ENCODE measurements at places on chromosomes 16 and 17. TPM values are rescaled to one million over a fixed set of nuclear protein-coding genes. Genes with fewer than 3 reads are reported as not detected.
A peak's percentile ranks its signal among the peaks of the same experiment; 100 is the strongest.

DNA sequence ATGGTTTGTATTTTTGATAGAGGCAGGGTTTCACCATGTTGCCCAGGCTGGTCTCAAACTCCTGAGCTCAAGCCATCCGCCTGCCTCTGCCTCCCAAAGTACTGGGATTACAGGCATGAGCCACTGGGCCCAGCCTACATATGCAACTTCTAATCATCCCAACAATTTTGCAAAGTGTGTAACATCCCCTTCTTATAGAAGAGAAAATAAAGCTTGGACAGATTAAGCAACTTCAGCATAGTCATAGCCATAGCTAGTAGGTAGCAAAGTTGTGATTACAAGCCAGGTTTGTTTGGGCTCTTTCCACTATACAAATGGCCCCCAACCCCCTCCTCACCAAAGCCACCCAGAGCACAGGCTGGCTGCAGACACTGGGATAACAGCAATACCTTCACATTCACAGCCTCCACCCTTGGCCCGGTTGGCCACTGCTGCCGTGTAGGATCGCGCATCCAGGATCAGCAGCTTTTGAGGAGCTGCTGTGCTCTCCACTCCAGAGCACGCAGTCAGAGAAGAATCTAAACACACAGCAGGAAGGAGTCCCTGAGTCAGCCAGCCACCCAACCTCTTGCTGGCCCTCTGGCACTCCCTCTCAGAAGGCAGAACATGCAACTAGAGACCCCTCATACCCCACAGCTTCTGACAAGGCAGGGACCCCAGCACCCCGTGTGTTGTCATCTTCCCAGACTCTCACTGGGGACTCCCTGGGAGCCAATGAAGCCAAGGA lies 7.9 kb downstream of the MTMR4 start:
- DNase-seq, result no peak

- DNase-seq, result peak; percentile 18
Observed at GRCh38 chr17:260031-260791, 78.8 kb upstream of the DOC2B start.

GRCh38 chr17:74234486-74234885 lies 21.1 kb downstream of the TTYH2 start:
- DNase-seq, result no peak

Gene UNC13D
- 222 TPM for total RNA-seq

Gene RBFOX1
- not detected for total RNA-seq

Gene MYLK3
- total RNA-seq, result 0.61 TPM

Gene DPEP2
- total RNA-seq, result 27.5 TPM

Gene MT3
- total RNA-seq, result 16.3 TPM
